ENCODE measurements at places on chromosomes 3 and 15.
A peak's percentile ranks its signal among the peaks of the same experiment; 100 is the strongest.

- DNase-seq, result no peak
- no peaks in the 10 kb centered on the region for H3K4me1 ChIP-seq
- no peaks in the 10 kb centered on the region for H3K27me3 ChIP-seq
- H3K4me3 ChIP-seq, result no peak overlapping the region
Measured at GRCh38 chr3:31157047-31157694, 262.7 kb upstream of the GADL1 start.

DNA sequence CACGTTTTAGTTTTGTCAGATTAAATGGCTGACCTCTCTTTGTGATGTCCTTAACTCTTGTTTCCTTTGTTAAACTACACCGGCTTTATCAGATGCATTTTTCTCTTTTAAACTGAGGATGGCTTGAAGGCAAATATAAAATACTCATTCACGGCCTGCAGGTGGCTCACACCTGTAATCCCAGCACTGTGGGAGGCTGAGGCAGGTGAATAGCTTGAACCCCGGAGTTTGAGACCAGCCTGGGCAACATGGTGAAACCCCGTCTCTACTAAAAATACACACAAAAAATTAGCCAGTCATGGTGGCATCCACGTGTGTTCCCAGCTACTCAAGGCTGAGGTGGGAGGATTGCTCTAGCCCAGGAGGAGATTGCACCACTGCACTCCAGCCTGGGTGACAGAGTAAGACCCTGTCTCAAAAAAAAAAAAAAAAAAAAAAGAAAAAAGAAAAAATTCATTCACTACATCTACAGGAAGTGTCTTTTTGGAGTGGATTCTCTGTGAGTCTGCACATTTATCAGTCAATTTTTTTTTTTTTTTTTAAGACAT, 34.7 kb upstream of the SACM1L start:
- H3K36me3 ChIP-seq, result no peaks in the 10 kb centered on the region
- no peaks in the 10 kb centered on the region for H3K4me1 ChIP-seq
- no peaks in the 10 kb centered on the region for H3K27me3 ChIP-seq

DNA sequence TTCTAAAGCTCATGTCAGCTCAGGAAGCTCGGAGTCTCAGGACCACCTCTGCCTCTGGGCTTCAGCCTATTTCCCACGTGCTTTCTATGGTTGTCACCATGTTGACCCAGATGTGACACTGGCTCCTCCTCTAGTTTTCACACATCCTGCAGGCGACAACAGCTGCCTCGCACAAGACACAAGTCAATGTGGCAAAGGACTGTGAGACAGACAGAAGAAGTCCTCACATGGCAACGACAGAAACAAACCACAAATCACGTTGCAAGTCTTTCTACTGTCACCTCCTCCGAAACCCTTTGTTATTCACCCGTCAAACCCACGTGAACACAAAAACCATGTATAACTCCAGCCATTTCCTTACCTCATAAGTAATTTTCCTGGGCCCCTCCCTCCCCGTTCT, 194.5 kb downstream of the MEX3B start:
- H3K36me3 ChIP-seq, result no peaks in the 10 kb centered on the region
- DNase-seq, result no peak
- no peaks in the 10 kb centered on the region for H3K27me3 ChIP-seq

DNA sequence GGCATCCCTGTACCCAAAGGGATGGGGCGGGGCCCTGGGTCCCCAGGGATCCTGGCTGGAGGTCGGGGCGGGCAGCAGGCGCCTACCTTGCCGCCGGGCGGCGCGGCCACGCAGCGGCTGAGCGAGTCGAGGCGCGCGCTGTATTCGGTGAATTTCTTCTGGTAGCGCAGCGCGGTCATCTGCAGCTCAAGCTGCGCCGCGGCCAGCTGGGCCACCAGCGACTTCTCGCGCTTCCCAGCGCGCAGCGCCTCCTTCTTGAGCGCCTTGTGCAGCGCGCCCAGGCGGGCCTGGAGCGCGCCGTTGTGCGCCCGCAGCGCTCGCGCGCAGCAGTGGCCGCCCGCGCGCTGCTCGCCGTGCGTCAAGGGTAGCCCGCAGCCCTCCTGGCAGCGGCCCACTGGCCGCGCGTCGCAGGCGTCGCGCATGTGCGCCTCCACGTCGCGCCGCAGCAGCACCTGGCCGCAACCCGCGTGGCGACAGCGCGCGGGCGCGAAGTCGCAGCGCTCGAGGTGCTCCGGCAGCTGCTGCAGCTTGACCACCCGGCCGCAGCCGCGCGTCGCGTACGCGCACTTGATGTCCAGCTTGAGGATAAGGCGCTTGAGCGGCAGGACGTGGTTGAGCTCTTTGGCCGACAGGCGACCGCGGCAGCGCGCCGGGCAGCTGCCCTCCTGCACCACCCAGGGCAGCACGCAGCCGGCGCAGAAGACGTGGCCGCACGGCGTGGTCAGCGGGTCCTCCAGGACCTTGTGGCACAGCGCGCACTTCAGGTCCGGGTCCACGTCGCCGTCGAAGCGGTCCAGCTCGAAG, 522 bp downstream of the PDZRN3 start:
- peaks cover 9% of the 10 kb centered on the region for H3K4me1 ChIP-seq
- no peaks in the 10 kb centered on the region for H3K36me3 ChIP-seq
- H3K4me3 ChIP-seq, result peak overlapping the region; percentile 42
- H3K27me3 ChIP-seq, result no peaks in the 10 kb centered on the region

DNA sequence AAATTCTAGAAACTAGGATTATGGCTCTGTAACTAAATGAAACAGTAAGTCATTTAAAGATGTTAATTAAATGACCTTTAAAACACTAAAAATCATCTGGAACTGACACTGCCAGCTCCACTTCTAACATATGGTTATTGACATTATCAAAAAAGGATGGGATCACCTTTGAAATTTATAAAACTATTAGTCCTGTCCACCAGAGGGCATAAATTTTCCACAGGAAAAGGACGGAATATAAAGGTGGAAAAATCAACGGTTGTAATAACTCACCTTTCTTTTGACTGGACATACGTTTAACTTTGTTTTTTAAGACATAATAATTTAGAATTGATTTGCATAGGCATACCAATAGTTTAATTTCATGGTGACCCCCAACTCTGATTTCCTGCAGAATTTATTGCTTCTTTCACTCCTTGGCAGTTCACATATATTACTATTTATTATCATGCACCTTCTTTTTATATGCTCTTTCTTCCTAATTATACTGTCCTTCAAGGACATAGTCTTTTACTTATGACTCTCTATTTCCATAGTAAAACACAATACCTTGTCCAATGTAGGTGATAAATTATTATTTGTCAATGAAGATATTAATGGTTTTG, 345.7 kb downstream of the CADM2 start:
- no peaks in the 10 kb centered on the region for H3K36me3 ChIP-seq
- H3K4me3 ChIP-seq, result no peak overlapping the region
- no peak for DNase-seq
- H3K27me3 ChIP-seq, result no peaks in the 10 kb centered on the region

GRCh38 chr3:88810455-88810854, 297.0 kb upstream of the EPHA3 start:
- H3K36me3 ChIP-seq, result no peaks in the 10 kb centered on the region
- no peak overlapping the region for H3K27ac ChIP-seq
- no peaks in the 10 kb centered on the region for H3K4me1 ChIP-seq

DNA sequence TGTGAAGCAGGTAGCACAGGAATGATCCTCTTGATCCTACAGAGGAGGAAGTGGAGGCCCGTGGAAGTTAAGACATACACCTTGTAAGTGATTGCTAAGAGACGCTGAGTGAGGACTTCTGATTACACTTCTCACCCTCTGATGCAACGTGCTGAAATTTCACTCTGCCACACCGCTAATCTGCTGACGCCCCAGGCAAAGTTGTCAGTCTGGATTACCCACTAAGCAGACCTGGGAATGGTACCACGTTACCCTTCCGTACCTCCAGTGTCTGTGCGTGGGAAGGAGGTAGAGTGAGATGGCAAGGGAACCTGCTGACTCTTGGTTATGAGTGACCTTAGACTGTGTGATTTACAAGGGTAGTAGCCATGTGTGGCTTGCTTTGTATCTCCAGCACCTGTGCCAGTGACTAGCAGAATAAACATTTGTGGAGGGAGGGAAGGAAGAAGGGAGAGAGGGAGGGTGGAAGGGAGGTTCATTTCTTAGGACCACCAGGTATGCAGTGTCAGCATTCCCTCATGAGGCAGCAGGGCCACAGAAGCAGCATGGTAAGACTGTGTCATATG, 115.0 kb downstream of the ALDH1A2 start:
- H3K4me3 ChIP-seq, result no peak overlapping the region
- H3K27ac ChIP-seq, result no peak overlapping the region
- no peaks in the 10 kb centered on the region for H3K4me1 ChIP-seq
- DNase-seq, result peak; percentile 28
- H3K27me3 ChIP-seq, result no peaks in the 10 kb centered on the region
- H3K36me3 ChIP-seq, result no peaks in the 10 kb centered on the region

DNA sequence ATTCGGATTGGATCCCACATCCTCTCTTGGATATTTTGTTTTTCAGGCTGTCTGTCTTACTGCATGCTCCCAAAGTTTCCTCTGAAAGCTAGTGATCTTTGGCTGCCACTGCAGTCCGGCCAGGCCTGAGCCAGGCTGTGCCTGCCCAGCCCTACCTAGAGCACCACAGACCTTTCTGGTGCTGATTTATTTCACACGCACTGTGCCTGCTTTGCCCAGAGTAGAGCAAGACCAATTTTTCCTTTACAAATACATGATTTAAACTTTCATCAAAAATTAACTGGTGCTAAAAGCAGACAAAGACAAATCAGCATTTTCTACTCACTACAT, 28.0 kb upstream of the NDUFB4 start:
- H3K4me1 ChIP-seq, result peaks cover 4% of the 10 kb centered on the region
- H3K36me3 ChIP-seq, result no peaks in the 10 kb centered on the region
- no peak overlapping the region for H3K27ac ChIP-seq
- no peak overlapping the region for H3K4me3 ChIP-seq
- DNase-seq, result no peak

- H3K27me3 ChIP-seq, result no peaks in the 10 kb centered on the region
- no peaks in the 10 kb centered on the region for H3K36me3 ChIP-seq
Measured at GRCh38 chr15:67901922-67902321, 62.1 kb upstream of the RNU6-1 start.

DNA sequence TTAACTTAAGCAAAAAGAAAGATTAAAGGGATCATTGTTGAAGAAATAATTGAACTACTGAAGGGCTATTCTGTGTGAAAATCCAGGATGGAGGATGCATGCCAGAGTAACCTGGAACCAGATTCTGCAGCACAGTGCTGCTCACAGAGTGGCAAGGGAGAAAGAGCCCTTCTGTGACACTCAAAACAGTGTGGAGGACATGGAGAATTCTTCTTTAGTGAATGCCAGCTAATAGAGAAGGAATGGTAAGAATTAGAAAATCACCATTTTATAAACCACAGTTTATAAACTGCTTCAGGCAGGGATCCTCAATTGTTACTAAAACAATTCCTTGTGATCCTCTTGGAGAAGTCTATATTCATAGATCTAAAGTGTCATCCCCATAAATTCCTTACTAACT, 70.4 kb upstream of the ARHGEF26 start:
- no peak overlapping the region for H3K27ac ChIP-seq
- no peak overlapping the region for H3K4me3 ChIP-seq
- H3K36me3 ChIP-seq, result no peaks in the 10 kb centered on the region
- no peaks in the 10 kb centered on the region for H3K27me3 ChIP-seq

GRCh38 chr3:77404871-77405270, 365.0 kb downstream of the ROBO2 start:
- DNase-seq, result no peak
- H3K27me3 ChIP-seq, result no peaks in the 10 kb centered on the region

GRCh38 chr3:72182206-72182605, 397.3 kb upstream of the PROK2 start:
- H3K27ac ChIP-seq, result no peak overlapping the region
- no peaks in the 10 kb centered on the region for H3K36me3 ChIP-seq
- H3K27me3 ChIP-seq, result no peaks in the 10 kb centered on the region
- no peak for DNase-seq

DNA sequence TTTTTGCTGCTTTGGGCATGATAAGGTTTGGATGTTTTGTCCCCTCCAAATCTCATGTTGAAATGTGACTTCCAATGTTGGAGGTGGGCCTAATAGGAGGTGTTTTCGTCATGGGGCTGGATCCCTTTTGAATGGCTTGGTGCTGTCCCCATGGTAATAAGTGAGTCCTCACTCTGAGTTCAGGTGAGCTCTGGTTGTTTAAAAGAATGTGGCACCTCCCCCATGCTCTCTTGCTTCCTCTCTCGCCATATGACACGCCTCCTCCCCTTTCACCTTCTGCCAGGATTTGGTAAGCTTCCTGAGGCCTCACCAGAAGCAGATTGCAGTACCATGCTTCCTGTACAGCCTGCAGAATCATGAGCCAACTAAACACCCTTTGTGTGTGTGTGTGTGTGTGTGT, 255.5 kb downstream of the EPHB1 start:
- no peaks in the 10 kb centered on the region for H3K36me3 ChIP-seq
- DNase-seq, result no peak
- no peak overlapping the region for H3K27ac ChIP-seq
- H3K4me3 ChIP-seq, result no peak overlapping the region
- H3K4me1 ChIP-seq, result no peaks in the 10 kb centered on the region

GRCh38 chr3:155704771-155705559, 39.9 kb downstream of the PLCH1 start:
- no peaks in the 10 kb centered on the region for H3K4me1 ChIP-seq
- no peak for DNase-seq
- no peaks in the 10 kb centered on the region for H3K36me3 ChIP-seq
- H3K27ac ChIP-seq, result no peak overlapping the region

DNA sequence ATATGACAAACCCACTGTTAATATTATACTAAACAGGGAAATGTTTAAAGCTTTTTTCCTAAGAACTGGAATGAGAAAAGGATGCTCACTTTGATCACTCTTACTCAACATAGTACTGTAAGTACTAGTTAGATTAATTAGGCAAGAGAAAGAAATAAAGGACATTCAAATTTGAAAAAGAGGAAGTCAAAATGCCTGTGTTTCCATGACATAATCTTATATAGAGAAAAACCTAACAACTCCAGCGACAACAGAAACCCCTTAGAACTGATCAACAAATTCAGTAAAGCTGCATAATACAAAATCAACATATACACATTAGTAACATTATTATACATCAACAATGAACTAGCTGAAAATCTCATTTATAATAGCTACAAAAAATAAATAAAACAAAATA, 200.6 kb upstream of the ROBO1 start:
- H3K4me3 ChIP-seq, result no peak overlapping the region
- no peak overlapping the region for H3K27ac ChIP-seq
- DNase-seq, result no peak
- H3K36me3 ChIP-seq, result no peaks in the 10 kb centered on the region

DNA sequence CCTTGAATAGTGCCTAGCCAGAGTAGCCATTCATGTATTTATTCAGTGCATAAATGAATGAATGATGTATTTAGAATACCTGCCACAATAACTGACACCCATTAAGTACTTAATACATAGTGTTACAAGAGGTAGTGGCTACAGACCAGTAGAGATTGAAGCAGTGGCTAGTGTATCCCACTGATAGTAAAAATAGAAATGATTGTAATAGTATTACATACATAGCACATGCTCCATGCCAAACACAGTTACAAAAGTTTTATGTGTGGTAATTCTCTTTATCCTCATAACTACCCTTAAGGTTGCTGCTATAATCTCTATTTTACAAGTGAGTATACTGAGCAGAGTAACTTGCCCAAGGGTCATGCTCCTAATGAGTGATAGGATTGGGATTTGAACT, 30.3 kb upstream of the SCAANT1 start:
- DNase-seq, result no peak
- no peaks in the 10 kb centered on the region for H3K27me3 ChIP-seq
- H3K36me3 ChIP-seq, result no peaks in the 10 kb centered on the region
- no peak overlapping the region for H3K4me3 ChIP-seq
- H3K4me1 ChIP-seq, result peaks cover 6% of the 10 kb centered on the region

GRCh38 chr3:160796089-160796812, 40.2 kb downstream of the PPM1L start:
- H3K36me3 ChIP-seq, result no peaks in the 10 kb centered on the region
- H3K4me3 ChIP-seq, result no peak overlapping the region
- DNase-seq, result no peak
- no peaks in the 10 kb centered on the region for H3K27me3 ChIP-seq
